ENCODE measurements at places on chromosomes 3 and 15.

GRCh38 chr15:99621767-99622166 is 56.0 kb downstream of the MEF2A start:
- no peak for DNase-seq

DNA sequence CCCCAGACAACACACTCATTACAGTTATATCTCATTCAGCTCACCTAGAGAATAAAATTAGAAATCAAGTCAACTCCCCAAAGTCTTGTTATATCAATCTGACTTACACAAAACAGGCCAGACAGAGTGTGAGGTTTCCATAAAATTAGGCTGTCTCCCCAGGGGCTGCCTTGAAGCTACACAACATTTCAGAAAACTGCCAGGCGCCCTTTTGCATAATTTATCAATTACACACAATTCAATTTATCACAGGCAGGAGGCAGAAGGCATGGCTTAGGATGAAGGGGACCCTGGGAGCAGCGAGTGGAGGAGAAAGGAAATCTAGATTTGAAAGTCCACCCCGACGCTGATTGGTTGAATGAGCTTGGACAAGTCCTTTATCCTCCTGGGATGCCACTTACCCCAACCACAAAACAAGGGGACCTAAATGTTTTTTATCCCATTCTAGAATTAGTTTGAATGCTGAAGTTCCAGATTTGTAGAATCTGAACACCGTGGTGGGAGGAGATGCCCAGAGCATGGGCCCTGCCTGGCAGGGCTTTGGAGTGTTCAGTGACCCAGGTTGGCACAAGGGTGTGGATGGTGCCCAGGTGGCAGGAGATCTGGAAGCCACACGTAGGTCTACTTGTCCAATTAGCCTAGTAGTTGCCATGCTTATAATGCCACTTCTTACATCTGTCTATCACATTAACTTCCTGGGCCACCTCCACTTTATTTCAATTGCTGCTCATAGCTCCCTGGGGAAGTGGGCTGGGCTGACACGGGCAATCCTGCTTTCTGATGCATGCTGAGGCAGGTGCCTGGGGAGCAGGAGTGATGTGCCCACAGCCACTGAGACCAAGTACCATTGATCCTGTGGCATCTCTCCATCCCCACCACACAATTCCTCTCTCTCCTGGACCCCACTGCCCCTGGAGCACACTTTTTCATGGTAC is 119.8 kb upstream of the TLE3 start:
- DNase-seq: no peak

DNA sequence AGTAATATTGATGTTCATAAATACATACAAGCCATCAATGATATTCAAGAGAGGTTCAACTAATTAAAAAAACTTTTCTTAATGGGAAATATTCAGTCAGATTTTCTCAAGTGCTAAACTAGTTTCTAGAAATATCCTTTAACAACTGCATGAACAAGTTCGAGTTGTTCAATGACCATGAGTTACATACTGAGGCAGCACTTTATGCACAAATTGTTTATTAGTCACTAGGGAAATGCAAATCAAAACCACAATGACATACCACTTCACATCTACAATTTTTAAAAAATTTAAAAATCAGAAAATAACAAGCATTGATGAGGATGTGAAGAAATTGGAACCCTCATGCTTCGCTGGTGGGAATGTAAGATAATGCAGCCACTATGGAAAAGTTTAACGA is 62.4 kb downstream of the RAD18 start:
- DNase-seq: no peak

- no peak for DNase-seq
Observed at GRCh38 chr3:96996009-96996408, 181.6 kb downstream of the EPHA6 start.

DNA sequence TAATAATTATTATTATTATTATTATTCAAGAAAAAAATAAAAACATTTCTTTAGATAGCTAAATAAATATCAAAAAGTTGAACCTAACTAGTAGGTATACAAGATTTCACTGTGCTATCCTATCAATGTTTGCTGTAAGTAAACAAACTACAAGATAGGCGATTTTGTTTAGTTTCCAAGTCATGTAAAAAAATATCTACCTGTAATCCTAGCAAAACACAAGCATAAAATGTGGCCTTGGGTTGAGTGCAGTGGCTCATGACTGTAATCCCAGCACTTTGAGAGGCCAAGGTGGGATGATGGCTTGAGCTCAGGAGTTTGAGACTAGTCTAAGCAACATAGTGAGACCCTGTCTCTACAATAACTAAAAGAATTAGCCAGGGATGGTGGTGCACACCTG is 71.6 kb upstream of the CSPG5 start:
- DNase-seq: no peak

GRCh38 chr3:134364936-134365765 is 9.1 kb downstream of the AMOTL2 start:
- DNase-seq: peak; percentile 27

DNA sequence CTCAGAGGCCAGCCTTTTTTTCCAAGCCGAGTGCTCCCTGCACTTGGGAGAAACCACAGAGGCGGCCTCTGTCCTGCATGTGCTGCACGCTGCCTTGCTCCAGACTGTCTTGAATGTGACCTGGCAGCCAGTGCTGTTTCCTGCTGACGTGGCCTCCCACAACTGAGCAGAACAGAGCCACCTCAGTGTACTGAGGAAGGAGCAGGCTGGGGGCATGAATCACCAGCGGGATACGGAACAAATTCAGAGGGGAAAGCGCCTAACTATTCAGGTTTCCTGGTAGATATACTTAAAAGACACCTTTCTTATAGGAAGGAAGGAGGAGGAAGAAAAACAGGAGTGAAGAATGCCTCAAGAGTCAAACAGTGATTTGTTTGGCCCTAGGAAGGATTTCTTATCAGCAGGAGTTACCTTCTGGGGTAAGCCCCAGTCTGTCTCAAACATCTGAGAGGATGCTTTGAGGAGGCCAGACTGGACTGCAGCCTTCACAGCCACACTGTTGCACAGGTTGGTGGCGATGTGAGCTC is 114.0 kb downstream of the FNDC3B start:
- DNase-seq: peak; percentile 98

DNA sequence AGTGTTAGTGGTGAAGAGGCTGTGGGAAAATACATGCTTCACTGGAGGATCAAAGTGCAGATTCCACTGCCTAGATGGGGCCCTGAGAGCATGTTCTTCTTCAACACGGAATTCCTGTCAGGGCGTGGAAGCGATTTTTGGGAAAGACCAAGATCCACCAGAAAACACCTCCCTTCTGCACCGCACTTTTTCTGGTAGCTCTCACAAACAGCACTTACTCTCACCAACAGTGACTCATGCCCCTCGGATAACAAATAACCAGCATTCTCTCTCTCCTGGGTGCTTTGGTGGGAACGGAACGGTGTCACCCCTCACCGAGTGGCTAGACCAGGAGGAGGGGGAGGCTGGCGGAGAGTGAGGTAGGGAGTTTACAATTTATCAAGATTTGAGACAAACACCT is 40.1 kb downstream of the ADAMTSL3 start:
- no peak for DNase-seq

DNA sequence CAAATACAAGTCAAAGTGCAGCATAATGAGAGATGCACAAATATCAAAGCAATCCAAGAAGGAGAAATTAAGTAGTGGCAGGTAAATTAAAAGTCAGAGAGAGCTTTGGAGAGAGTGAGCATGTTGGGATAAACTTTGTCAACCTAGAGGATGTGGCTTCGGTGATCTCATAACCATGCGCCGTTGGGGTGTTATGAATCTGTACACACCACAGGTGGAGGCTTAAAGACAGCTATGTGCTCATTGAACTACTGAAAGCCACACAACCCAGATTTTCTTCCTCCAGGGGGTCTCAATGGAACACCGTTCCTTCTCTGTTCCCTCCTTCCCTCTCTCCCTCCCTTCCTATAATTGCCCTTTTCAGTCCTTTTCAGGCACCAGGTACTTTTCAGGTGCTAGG is 52.0 kb downstream of the SUCNR1 start:
- no peak for DNase-seq
